ENCODE measurements at places on chromosomes 12 and 14.

- DNase-seq, result no peak
Observed at GRCh38 chr12:119807380-119807779, 69.7 kb downstream of the CIT start.

DNA sequence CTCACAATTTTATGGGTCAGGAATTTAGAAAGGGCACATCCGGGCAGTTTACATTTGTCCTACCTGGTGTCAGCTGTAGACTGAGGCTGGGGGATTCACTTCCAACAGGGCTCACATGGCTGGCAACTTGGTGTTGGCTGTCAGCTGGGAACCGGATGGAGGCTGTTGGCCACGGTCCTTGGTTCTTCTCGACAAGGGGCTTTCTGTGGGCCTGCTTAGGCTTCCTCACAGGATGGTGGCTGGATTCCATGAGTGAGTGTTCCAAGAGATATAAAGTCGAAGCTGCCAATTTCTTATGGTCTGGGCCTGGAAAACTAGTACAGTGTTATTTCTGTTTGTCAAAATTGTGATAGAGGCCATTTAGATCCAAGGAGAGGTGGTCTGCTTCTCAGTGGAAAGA lies 127.9 kb downstream of the PTCSC3 start:
- no peak for DNase-seq

GRCh38 chr14:55430024-55430690 lies 10.3 kb downstream of the TBPL2 start:
- peak; percentile 45 for DNase-seq

DNA sequence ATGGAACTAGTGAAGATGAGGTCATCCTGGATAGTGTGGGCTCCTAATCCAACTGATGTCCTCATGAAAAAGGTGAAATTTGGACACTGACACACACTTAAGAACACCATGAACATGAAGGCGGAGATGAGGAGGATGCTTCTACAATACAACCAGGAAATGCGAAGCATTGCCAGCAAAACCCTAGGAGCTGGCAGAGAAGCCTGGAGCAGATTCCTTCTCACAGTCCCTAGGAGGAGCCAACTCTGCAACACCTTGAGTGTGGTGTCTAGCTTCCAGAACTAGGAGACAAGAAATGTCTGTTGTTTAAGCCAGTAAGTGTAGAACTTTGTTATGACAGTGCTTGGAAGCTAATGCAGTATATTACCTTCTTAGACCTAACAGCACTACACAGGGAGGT lies 191.9 kb upstream of the PWP1 start:
- no peak for DNase-seq

GRCh38 chr14:77457115-77457521 lies 283 bp downstream of the VIPAS39 start:
- DNase-seq, result no peak

GRCh38 chr14:68594737-68595380 lies 198.0 kb downstream of the ZFP36L1 start:
- no peak for DNase-seq

GRCh38 chr14:101630056-101630965 lies 69.0 kb downstream of the DIO3 start:
- DNase-seq, result no peak

GRCh38 chr12:31582155-31582554 lies 8.8 kb downstream of the DENND5B start:
- DNase-seq, result no peak

All from inflammatory macrophage (primary cell).